T-helper 1 cell (primary cell): ENCODE measurements at places on chromosomes 16 and 17.

- DNase-seq = no peak
Observed at GRCh38 chr17:18185832-18186626, 2.4 kb downstream of the ALKBH5 start.

DNA sequence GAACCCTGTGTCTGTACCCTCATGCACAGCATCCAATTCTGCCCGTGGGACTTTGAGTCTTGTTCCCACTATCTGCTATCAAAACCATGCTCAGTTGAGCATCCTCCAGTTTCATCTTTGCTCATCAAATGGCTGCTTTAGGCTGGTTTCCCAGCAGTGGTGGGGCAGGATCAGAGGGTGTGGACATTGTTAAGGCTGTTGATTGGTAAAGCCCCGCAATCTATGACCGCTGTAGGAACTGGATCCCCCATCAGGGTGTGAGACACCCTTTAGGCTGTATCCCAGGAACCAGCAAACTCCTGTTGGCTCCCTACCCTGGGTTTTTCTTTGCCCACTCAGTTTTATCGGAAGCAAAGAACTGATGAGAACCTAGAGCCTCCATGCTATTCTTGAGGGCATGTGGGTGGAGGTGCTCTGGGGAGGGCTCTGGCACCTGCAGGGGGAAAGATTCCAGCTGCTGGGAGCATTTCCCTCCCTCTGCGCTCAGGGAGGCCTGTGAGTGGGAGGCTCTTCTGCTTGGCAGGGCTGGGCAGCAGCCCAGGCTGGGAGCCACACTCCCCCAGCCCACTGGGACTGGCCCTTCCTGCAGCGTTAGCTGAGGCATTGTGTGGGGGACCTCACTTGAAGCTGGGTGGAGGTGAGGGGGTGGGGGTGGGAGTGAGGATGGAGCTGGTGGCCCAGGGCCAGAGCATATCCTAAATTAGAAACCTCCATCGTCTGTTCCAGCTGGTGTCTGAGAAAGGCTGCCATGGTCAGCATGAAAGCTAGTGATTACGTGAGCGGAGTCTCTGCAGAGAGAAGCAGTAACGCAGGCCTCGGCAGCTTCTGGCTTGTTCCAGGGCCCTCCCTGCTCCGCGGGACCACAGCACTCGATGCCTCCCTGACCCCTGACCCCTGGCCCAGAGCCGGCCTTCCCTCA lies 160.6 kb downstream of the IRF8 start:
- DNase-seq = no peak

DNA sequence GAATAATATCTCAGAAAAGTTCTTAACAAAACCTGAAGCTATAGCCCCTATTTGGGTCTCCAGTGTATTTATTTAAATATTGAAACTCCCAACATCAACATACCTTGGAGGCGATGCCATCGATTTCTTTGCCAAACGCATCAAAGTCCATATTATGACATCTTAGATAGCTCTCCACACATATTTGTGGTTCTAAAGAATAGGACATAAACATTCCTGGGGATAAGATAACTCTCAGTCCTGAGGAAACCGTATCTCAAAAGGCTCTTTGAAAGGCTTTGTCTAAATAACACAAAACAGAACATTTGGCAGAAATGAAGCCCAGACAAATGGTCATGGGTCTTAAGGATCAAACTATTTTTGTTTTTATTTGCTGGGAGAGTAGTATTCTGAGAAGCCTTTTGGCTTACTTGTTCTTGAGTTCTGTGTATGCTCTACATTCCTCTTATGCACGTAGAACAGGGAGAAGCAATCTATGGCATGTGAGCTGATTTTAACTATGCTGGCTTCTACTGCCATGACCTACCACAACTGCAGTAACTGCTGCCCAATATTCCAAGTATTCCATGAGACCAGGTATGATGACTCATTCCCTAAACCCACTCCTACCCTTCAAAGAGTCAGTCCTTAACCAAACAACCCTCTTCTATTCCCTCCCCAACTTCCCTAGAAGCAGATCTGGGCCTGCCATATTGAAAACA lies 279.0 kb upstream of the ZFHX3 start:
- DNase-seq = no peak

GRCh38 chr16:17829811-17830210 lies 359.1 kb upstream of the XYLT1 start:
- DNase-seq = no peak

- DNase-seq = no peak
Observed at GRCh38 chr16:31298958-31299357, 39.2 kb downstream of the ITGAM start.

GRCh38 chr16:66470556-66470955 lies 43.5 kb downstream of the BEAN1 start:
- DNase-seq = no peak

DNA sequence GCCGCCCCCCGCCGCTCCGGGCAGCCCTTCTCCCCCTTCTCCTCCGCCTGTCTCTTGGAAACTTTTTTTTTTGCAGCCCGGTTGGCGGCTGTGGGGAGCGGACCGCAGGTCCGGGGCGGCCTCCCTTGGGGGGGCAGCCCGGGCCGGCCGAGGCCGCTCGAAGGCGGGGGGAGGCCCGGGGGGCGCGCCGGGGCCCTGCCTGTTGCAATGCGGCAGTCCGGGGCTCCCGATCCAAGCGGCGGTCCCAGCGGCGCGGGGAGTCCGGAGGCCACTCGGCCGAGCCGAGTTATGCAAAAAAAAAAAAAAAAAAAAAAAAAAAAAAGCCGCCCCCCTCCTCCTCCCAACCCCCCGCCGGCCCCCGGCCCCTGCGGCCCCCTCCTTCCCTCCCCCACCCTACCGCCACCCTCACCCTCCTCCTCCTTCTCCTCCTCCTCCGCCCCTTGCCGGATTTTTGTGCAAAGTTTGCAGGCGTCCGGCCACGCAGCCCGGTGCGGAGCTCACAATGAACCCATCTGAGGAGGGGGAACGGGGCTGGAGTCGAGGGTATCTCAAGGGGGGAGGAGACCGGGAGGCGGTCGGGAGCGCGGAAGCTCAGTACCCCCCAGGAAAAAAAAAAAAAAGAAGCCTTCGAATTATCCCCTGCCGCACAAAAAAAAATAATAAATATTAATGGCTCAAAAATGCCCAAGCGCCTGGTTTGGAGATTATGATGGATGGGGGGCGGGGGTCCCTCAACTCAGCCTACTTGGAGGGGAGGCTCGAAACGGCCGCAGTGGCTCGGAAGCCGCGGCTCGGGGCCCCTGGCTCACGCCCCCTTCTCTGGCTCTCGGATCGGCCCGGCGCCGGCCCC lies at the start of gene ZNF423:
Gene ZNF423, minus strand, starts transcription at position 291 of the 850 bp plus-strand sequence. CDS start 338 bp downstream, outside the sequence.
- DNase-seq = no peak

GRCh38 chr17:45116434-45117016 lies 15.8 kb downstream of the PLCD3 start:
- DNase-seq = no peak

- no peak for DNase-seq
Observed at GRCh38 chr17:46184696-46185095, 8.5 kb downstream of the KANSL1 start.

- DNase-seq = no peak
Observed at GRCh38 chr16:89034971-89035668, 58.1 kb upstream of the CBFA2T3 start.

- no peak for DNase-seq
Observed at GRCh38 chr16:48583075-48584065, 26.6 kb downstream of the N4BP1 start.

DNA sequence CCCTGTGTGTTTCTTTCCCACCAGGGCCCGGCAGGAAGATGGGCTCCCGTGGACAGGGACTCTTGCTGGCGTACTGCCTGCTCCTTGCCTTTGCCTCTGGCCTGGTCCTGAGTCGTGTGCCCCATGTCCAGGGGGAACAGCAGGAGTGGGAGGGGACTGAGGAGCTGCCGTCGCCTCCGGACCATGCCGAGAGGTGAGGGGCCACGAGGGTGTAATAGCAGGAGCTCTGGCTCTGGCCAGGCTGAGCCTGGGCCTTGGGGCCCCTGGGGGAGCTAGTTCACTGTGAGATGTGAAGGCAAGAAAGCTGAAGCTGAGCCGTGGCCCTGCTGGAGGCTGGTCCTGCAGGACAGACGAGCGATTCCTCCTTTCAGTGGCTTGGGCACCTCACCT lies 20.0 kb downstream of the C1QTNF1 start:
- DNase-seq = no peak

DNA sequence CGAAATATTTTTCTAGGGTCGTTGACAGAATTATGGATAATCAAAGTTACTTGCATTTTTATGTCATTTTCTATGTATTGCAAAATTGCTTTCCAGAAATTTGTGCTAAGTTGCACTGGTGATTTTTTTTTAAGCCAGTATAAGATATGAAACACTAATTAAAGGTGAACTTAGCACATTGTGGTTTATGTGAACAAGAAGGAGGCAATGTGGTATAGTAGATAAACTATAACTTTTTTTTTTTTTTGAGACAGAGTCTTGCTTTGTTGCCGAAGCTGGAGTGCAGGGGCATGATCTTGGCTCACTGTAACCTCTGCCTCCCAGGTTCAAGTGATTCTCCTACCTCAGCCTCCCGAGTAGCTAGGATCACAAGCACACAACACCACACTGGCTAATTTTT lies 13.2 kb downstream of the DGKE start:
- no peak for DNase-seq

- no peak for DNase-seq
Observed at GRCh38 chr17:44314869-44315661, 6.7 kb downstream of the RUNDC3A start.
